Pons (tissue), 1 donor: ENCODE measurements at places on chromosomes 4 and X.

GRCh38 chrX:1792636-1793035 lies 177.8 kb downstream of the ASMT start:
- DNase-seq = no peak

DNA sequence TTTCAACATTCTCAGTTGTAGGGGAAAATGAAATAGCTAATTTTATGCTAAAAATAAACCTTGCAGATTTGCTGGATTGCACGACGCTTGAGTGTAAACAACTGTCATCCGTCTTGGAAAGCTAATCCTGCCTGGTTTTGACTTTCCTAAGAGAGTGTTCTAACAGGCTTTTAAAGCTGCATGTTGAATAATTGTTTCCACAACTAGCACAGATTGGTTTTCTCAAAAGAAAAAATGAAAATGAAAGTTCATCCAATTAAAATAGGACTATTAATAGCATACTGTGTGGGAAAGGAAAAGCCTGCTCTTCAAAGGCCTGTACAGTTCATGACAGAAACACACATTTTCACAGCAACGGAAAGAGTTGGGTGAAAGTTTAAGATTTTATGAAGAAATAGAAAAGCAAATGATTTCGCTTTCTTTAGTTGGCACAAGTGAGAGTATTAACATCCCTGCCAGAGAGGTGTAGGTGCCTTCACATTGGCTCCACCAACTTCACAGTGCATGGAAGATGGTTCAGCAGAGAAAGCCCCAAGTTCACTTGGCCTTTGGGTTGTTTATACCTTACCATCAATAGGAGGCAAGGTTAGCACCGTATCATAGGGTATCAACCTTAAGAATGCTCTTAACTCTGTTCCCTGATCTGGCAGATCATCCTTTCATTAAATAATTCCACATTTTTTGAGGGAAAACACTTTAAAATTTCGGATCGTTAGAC lies 140.0 kb upstream of the GUCY1A1 start:
- DNase-seq = no peak

GRCh38 chr4:106587558-106587957 lies 219.0 kb upstream of the GIMD1 start:
- no peak for DNase-seq

- no peak for DNase-seq
Measured at GRCh38 chrX:40318076-40318475, 220.3 kb upstream of the BCOR start.

DNA sequence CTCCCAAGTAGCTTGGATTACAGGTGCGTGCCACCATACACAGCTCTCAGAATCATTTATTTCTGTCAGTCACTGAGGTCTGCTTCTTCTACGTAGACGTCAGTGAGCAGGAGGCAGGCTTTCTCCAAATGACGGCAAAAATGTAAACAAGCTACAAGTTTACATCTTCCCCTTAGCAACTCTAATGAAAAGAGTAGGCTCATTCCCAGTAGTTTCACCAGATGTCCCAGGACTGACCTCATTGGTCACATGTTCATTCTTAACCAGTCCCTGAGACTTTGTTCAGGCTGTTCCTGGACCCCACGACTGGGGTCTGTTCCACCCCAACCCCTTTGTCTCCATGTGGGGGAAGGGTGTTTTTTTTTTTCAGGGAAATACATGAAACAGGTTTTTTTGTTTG lies 67.1 kb downstream of the TENM3 start:
- DNase-seq = no peak

GRCh38 chr4:55270481-55270880 lies 75.6 kb upstream of the SRD5A3 start:
- DNase-seq = no peak

DNA sequence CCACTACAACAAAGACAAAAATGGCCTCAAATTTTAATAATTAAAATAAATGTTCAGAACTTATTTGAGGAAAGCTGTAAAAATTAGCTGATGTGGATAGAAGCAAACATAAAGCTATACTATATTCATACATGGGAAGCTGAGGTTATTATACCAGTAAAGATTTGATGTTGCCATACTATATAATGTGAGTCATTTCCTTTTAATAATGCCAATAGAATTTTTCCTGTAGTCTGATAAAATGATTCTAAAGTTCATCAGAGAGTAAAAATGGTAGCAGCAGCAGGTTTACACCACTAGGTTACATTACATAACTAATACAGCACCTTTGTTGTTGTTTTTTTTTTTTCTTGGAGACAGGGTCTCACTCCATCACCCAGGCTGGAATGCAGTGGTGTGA lies 45.5 kb upstream of the CYP2U1 start:
- no peak for DNase-seq

GRCh38 chr4:31803526-31804195 lies 1083.5 kb downstream of the PCDH7 start:
- no peak for DNase-seq

DNA sequence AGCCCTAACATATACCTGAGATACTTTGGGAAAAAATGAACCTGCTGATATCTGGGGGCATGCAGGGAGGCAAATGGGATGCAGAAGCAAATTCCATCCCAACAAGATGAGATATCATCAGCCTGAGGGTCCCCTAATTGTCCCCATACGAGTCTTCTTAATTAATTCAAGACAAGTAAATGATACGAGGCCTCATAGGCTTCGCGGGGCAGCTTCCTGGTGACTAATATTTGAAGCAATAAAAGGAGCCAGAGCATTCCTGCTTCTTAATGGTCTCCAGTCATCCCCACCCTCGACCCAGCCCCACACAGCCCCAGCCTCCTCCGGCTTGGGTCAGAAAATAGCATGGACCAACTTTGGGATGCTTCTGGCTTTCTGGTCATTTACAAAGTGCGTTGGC lies 99.6 kb upstream of the MSX1 start:
- no peak for DNase-seq

DNA sequence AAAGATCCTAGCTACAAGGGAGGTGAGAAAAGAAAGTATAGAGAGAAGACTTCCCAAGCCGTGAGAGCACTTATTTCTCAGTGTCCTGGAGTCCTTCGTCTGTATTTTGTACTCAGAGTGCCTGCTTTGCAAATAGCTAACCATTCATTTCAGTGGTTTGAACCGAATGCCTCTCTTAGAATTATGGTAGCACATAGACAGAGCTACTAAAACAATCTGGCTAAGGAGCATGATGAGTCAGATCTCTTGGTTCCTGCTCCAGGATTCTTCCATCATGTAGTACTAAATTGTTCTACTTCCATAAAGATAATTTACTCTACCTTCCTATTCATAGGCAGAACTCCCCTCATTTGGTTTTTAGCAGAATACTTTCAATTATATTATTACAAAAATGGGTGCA lies 946.6 kb downstream of the STIM2 start:
- no peak for DNase-seq

- DNase-seq = no peak
Measured at GRCh38 chr4:86014599-86014998, 345.3 kb downstream of the MAPK10 start.

GRCh38 chr4:53119680-53120079 lies 246.2 kb downstream of the SCFD2 start:
- DNase-seq = no peak

- no peak for DNase-seq
Measured at GRCh38 chr4:67522230-67522629, 23.1 kb downstream of the CENPC start.

DNA sequence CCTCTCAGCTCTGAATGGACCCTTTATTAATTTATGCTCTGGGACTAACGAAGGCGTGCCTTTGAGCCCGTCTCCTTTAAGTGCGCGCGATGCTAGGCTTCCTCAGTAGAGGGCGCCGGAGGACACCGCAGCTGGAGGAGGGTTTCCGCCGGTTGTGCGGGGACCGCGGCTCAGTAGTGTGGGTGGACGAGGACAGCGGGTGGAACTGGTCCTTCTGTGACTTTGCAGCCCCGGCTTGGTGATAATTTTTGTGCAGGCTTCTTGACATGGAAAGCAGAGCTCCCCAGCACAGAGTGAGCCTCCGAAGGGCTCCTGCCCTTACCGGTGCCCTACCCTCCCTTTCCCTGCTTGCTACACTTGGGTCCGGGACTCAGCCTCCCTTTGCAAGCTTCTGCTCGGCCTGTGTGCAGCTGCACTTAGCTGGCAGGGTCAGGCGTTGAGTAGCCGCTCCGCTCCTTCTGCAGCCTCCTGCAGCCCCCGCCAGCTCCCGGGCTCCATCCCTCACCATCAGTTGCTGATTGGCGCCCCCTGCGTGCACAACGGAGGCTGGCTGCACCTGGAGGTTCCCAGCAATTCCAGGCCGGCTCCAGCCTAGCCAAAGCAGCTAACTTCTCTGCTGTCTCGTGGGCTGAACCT lies 26.8 kb upstream of the BOD1L1 start:
- DNase-seq = peak; percentile 81

DNA sequence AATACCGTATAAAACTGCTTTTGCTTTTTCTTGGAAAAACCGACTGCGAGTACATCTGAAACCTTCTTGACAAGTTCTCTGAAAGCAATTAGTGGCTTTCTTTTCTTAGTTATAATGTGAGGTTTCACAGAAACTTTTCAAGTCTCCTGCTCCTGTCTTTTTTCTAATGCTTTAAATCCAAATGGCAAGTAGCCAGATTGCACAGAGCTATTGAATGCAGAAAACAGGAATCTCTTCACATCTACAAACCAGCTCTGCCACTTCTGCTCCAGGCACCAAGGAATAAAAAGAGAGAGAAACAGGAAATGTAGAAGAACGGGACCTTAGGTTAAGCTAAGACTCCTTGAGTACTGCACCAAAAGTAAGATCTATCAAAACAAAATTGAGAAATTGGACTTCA lies 267.3 kb upstream of the TET2 start:
- no peak for DNase-seq

DNA sequence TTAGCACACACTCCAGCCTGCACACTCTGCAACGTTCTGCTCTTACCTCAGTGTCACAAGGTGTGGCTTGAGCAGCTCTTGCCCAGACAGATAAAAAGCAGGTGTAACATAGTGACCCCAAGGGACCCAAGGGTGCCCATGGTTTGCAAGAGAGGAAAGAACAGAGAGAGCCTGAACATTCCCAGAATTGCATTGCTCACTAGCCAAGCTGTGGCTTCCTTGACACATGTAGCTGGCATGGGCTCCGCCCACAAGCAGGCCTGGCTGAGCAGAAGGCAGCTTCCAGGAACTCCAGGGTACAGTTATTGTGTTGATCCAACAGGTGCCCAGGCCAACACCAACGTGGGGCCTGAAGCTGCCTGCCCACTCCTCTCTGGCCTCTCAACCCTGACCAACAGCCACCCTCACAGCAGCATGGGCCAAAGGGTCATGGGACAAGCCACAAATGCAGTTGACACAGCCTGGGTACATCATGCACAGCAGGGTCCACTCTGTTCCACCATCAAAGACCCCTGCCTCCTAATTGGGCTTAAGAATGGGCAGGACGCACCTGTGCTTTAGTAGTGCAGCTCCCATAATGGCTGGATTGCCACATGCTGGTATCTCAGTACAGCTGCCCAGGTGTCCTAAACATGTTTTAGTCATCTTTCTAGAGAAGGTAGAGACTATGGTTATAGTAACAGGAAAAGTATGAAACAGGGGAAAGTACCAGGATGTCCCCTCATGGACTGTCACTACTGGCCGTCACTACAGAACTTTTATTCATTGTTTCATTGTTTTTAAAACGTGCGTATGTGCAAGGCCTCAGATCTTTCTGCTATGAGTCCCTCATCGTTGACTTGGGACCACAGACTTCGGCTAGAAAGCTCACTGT lies 73.7 kb upstream of the ACSL1 start:
- DNase-seq = no peak

DNA sequence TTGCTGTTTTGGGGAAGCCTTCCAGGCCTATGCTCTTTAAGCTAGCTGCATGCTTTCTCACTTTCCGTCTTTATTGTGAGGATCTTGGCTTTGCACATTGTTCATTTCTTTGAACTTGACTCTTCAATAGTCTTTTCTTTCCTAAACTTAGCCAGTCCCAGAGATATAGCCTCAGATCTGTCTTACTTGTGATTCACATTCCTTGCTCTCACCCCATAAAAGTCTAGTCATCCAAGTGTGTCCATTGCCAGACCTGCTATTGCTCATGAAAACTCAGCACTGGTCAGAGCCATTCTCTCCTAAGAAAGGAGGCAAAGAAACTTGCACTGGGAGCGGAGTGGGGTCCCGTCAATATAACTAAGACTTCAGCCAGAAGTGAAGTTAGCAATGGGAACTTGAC lies 275.0 kb upstream of the CTSO start:
- no peak for DNase-seq

DNA sequence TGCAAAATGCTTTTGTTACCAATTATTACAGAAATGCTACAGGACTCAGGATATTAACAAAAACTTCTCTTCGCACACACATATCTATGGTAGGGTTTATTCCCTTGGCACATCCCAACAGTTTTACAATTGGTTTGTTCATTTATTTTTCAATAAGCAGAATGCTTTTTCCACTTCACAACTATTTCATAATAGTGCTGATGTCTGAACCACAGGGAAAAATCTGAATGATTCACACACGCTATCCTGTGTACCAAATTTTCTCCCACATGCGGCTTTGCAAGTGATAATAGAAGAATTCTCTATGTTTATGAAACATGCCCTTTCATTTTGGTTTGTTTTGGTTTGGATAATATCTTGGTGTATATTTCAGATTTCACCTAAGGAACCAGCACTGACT lies 725.7 kb upstream of the TENM3 start:
- no peak for DNase-seq

GRCh38 chrX:66601522-66601921 lies 37.4 kb downstream of the EDA2R start:
- DNase-seq = peak; percentile 1

DNA sequence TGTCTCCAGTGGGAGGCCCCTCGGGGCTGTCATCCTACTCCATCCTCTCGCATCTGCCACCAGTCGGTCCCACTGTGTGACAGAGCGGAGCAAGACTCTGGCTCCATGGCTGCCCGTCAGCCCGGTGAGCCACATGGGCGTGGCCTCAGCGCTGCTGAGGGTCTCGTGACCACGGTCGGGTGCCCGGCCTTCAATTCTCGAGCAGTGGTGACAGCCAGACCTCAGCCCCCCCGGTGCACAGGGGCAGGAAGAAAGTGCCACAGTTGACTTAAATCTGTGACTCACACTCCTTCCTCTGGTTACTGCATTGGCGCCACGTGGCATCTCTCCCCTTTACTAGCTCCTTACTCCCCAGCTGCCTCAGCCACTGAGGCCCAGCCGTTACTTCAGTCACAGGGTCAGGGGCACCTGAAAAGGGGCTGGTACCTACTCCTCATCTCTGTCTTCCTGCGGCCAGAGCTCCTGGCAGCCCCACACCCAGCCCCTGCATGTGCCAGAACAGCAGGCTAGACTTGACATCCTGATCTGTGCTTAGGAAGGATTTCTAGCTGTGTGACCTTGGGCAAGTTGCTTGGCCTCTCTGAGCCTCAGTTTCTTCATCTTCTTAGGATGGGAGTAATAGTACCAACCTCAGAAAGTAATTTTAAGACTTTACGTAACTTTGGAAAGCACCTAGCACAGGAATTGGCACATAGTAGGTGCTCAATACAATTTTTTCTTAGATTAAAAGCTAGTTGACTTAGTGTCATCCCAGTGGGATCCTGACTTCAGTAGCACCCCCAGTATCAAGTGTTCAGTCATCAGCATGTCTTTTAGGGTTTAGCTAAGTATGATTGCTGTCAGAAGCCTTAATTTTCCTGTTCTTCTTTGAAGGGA lies 66.1 kb downstream of the TNIP2 start:
- DNase-seq = no peak

DNA sequence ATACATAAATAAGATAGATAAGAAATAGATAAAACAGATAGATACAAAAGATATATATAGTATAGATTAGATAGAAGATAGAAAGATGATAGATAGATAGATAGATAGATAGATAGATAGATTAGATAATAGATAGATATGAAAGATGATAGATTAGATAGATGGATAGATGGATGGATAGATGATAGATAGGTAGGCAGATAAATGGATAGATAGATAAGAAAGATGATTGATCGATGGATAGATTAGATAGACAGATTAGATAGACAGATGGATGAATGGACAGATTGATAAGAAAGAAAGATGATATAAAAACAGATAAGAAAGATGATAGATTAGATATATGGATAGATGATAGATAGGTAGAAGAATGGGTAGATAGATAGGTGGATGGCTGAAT lies 90.3 kb downstream of the SMIM20 start:
- no peak for DNase-seq
